ENCODE measurements at places on chromosomes 2 and 18. TPM values are rescaled to one million over a fixed set of nuclear protein-coding genes. Genes with fewer than 3 reads are reported as not detected.

DNA sequence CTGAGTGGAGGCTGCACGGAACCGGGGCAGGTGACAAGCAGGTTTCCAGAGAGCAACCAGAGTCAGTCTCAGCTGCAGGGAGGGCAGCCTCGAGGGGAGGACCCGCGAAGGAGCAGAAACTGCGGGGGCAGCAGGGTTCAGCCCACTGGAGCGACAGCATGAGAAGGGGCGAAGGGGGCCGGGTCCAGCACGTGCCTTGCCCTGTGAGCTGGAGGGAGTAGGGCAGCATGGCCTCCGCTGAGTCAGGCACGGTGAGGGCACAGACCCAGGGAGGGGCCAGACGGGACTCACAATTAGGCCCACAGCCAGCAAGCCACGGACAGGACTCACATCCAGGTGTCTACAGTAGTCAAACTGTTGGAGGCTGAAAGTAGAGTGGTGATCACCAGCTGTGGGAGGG, 22.7 kb upstream of the ATP9B start:
- DNase-seq: no peak

UNC80 gene
- not detected for total RNA-seq

GRCh38 chr2:43467891-43468290, 127.9 kb downstream of the THADA start:
- no peak for DNase-seq

GRHL1 gene
- 0.49 TPM for total RNA-seq

DNA sequence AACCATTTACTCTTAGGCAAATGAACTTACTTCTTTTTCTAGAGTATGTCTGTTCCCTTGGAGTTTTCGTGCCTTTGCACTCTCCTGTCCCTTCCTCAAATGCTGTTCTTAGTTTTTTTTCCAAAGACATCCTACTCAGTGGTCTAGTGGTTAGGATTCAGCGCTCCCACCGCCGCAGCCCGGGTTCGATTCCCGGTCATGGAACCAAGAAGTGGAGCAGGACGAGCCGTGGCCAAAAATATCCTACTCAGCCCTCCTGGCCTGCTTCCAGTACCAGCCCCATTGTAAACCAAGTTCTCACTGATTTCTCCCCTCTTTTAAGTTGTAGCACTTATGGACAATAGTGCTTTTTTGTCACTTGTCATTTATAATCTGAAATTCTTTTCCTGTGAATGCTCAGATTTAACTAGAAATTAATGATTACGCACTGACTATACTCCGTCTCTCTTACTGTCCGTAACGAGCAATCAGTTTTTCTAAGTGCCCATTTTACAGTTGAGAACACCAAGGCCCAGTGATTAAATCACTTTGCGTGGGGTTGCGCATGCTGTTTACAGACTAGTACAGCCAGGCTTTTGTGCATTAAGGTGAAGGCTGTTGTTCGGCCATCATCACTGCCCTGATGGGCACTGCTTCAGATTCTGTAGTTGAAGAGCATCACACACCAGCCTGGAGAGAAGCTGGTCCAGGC, 17.9 kb downstream of the GREB1 start:
- no peak for DNase-seq

DNA sequence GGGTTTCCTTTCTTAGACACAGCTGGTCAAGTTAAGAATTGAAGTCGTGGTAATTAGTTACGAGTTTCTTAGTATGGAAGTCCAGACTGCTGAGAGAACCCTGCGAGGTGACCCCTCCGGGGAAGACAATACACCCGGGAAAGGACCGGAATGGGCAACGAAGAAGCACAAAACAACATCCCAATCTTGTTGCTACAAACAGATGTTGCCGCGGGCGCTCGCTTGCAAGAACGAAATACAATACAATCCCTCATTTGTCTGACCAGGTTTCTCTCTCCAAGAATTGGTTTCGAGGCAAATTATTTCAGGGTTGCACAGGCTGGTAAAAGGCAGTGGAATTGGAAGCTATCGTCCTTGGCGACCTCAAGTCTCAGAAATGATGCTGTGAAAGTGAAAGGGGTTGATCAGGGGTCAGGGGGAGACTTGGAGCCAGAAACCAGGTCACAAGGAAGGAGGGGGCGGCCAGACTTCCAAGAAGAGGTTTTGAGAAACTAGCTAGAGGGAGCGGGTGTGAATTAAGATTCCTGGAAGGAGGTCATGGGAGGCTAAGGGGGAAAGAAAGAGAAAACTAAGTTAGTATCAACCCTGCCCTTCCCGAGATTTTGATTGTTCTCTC, 401.9 kb downstream of the HRH4 start:
- DNase-seq: no peak

IL36A gene
- total RNA-seq: not detected

DNA sequence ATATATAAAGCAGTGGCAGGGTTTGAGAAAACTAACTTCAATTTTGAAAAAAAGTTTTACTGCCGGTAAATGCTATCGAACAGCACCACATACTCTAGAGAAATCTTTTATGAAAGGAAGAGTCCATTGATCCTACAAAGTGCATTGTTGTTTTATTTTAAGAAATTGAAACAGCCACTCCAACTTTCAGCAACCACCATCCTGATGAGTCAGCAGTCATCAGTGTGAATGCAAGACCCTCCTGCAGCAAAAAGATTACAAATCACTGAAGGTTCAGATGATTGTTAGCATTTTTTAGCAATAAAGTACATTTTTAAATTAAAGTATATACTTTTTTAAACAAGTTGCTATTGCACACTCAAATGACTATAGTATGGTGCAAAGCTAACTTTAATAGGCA, 1017.7 kb upstream of the CRIM1 start:
- no peak for DNase-seq

RAB6D gene
- not detected for total RNA-seq

- DNase-seq: peak; percentile 8
Measured at GRCh38 chr2:97011977-97012569, 25.7 kb upstream of the FAM178B start.

- no peak for DNase-seq
Measured at GRCh38 chr2:235116885-235117492, 165.2 kb downstream of the SH3BP4 start.

GRCh38 chr2:240394549-240394948, 40.9 kb upstream of the GPC1 start:
- no peak for DNase-seq

DNA sequence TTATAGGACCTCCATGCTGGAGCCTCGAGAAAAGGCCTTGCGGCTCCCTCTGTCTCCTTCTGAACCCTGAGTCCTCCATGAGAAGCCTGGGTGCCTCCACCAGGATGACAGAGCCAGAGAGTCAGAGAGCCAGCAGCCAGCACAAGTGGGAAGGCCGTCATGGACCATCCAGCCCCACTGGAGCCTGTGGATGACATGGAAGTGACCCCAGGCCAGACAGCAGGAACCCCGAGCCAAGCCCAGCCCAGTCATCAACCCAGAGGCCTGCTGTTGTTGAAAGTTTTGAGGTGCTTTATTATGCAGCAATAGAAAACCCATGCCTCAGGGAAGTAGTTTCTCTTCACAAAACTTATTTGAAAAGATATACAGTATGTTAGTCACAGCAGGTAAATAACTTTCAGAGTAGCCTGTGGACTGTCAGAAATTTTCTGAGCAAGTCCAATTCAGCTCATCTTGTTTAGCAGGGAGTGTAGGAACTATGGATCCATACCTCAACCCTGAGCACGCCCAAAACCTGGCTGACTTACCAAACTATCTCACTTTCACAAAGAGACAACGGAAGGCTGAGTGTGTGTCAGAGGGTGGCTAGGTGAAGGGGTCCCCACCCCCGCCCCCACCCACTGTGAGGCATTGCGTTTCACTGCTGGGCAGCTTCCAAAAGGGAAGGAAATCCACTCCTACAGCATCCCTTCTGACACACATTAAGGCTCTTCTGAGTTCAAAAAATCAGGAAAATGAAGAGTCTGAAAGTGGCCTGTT, 79.9 kb upstream of the NDUFV2 start:
- DNase-seq: no peak

DNA sequence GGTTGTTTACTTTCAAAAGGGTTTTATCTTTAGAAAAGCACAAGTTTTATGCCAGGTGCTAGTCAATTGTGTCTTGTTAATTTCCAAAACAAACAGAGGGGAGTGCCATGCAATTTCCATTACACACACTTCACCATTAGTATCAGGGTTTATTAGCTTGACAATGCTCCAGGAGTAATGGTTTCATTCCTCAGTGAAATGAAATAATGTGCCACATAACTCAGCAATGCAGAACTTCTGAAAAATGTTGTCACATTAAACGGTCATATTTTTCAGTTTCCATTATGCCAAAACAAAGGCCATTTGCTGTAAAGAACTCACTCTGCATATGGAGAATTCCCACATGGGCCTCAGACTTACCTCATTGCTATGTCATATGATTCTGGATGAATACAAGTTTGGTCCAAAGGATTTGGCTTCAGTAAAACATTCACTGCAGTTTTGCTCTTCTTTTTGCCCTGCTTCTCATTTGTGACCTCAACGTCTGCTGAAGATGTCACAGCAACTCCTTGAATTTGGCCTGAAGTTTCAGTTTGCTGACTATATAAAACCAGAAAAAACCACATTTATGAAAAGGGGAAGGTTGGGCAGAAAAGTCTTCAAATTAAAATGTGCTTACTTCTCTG, 198.2 kb downstream of the SRBD1 start:
- no peak for DNase-seq

GRCh38 chr2:30862054-30862651, 54.9 kb upstream of the CAPN13 start:
- peak; percentile 42 for DNase-seq

- no peak for DNase-seq
Measured at GRCh38 chr2:184677171-184677570, 78.8 kb downstream of the ZNF804A start.

GRCh38 chr2:15048000-15048399, 415.5 kb downstream of the LRATD1 start:
- DNase-seq: no peak

GRCh38 chr2:236545814-236546480, 23.7 kb upstream of the ACKR3 start:
- no peak for DNase-seq

DNA sequence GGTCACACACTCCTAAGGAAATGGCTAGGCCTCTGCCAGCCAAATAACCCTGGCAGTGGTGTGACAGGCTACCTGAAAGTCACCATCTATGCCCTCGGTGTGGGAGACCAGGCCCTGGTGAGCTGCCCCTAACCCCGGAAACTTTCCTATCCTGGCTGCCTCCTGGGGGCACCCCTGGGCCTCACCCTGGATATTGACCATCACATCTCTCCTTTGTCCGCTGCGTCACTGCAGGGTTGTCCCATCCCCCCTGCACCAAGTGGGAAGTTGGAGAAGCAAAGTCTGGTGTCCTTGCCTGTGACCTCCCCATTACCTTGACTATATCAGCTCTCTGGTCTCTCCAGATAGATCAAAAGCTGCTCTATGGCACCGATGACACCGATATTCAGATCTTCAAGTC, 18.8 kb downstream of the FER1L5 start:
- no peak for DNase-seq

GRCh38 chr2:239952665-239953417, 72.3 kb downstream of the NDUFA10 start:
- DNase-seq: no peak

DNA sequence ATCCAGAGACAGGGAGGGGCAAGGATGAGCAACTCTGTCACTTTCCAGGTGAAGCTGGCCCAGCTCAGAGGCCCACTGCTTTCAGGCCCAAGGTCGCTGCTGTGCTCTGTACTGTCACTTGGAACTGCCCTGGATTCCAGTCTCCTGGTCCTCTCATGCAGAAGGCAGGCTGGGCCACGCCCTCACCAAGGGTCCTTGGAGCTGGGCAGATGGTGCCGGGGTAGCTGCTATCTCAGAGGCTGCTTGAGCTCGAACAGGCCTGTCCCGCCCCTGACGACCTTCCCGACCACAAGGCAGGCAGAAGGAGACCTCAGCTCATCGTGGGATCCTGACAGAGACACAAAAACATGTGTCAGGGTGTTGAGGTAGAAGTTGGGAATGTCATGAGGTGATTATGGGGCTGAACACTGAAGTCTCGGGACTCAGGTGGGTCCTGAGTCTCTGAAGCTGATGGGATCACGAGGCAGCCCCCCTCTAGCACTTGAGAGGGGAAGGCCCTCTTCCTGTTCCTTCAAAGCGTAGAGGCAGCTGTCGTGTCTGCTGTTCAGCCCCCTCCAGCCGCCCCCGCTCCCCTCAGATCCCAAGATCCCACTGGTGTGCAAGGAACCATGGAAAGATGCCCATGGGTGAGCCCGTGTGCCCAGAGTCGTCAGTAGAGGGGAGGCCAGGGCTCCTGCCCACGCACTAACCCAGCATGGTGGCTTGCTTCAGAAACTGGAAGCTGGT, 78.3 kb downstream of the POLR1A start:
- no peak for DNase-seq

GRCh38 chr2:74532222-74532621, 2.5 kb downstream of the HTRA2 start:
- no peak for DNase-seq

MSTN gene
- total RNA-seq: not detected

NAT8 gene
- not detected for total RNA-seq

DNA sequence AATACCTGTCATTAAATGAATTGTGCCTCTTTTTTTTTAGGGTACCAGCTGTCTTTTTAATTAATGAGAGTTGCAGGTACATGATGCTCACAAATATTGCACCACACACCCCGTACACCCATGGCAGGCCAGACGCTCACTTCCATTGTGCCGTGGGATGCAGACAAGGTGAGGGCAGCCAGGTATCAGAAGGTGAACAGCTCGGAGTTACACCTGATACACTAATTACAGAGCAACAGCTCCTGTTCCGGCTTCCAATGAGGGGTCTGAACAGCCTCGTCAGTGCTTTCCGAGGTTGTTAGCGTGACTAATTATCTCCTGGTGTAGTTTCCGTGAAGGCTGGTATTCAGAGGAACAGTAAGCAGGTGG, 442.8 kb downstream of the ZNF516 start:
- no peak for DNase-seq

- DNase-seq: no peak
Measured at GRCh38 chr2:234788381-234788780, 163.4 kb upstream of the SH3BP4 start.

- DNase-seq: no peak
Measured at GRCh38 chr18:46019936-46020335, 52.1 kb downstream of the PSTPIP2 start.

DNA sequence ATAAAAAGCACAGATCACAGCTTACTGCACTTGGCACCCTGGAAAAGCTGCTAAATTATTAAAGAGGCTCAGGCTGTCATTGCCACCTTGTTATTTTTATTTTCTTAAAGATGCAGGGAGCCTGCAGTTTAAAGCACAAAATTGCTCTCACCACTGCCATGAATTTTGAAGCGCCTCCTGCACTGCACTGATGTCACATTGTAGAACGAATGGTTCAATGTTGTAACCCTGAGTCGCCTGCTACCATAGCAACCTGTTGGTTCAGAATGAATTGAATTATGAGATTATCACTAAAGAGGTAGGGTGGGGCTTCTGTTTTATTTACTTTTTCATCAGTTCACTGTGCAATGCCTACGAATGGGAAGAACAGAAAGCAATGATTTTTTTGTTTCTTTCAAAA, 16.5 kb downstream of the SCG2 start:
- no peak for DNase-seq

Measured in activated naive CD8-positive, alpha-beta T cell treated with anti-CD3 and anti-CD28 coated beads for 36 hours (primary cell).